Testis (tissue), 5 donors: ENCODE measurements at places on chromosomes 2 and 18. TPM values are rescaled to one million over a fixed set of nuclear protein-coding genes. Genes with fewer than 3 reads are reported as not detected.
A peak's percentile ranks its signal among the peaks of the same experiment; 100 is the strongest.

DNA sequence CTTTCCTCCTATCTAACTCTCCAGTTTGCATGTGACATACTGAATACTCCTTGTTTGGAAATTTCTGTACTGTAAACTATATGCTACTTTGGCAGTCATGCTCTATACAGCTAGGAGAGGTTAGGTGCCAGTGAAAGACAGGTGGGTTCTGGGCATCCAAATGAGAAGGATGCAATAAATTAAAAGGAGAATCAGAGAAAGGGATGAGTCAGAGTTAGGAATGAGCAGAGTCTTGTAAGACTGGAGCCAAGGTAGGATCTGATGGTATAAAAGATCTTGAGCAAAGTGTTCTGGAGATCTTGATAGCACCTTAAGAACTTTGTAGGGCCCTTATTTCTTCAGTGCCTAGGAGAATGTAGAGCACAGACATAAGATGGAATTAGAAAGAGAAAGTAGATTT is 58.7 kb upstream of the STAM2 start:
- H3K27me3 ChIP-seq: no peaks in the 10 kb centered on the region
- H3K27ac ChIP-seq: no peak overlapping the region
- no peaks in the 10 kb centered on the region for H3K4me1 ChIP-seq
- no peaks in the 10 kb centered on the region for H3K36me3 ChIP-seq

GRCh38 chr2:10039658-10040410 is 3.5 kb upstream of the KLF11 start:
- no peaks in the 10 kb centered on the region for H3K27me3 ChIP-seq
- H3K4me1 ChIP-seq: peaks cover 42% of the 10 kb centered on the region
- no peaks in the 10 kb centered on the region for H3K36me3 ChIP-seq
- no peak overlapping the region for H3K4me3 ChIP-seq
- H3K27ac ChIP-seq: no peak overlapping the region

- DNase-seq: no peak
- no peak overlapping the region for H3K4me3 ChIP-seq
- H3K27ac ChIP-seq: no peak overlapping the region
- no peaks in the 10 kb centered on the region for H3K4me1 ChIP-seq
- no peaks in the 10 kb centered on the region for H3K27me3 ChIP-seq
- H3K36me3 ChIP-seq: no peaks in the 10 kb centered on the region
Measured at GRCh38 chr2:36615222-36615621, 17.3 kb upstream of the FEZ2 start.

DNA sequence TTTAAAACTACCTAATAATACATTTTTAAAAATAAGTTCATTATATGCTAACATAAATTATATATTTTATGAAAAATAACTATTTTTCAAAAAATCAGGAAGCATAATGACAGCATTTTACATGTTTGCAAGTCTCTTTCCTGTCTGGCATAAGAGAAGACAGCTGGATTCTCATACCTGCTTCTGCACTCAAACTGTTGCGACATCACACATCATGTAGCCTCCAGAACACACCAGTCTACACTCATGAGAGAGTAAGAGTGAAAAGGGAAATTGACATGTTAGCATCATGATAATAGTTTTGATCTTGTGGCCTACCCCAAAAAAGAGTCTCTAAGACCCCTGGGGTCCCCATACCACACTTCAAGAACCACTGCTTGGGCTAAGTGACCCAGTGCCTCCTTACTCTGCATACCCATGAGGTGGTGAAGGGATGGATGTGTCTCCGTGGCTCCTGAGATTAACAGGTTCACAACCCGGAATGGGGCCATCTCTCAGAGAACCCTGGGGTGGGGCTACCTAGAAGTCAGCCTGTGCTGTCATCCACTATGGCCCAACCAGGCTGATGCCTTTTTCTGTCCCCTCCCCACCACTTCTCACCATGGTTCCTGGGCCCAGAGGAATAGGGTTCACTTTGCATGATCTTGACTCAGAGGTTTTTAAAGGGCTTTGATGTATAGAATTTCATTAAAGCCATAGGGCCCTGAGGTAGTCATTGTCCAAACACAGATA is 102.6 kb upstream of the DAPL1 start:
- no peaks in the 10 kb centered on the region for H3K36me3 ChIP-seq
- peaks cover 5% of the 10 kb centered on the region for H3K4me1 ChIP-seq
- H3K27ac ChIP-seq: no peak overlapping the region
- no peaks in the 10 kb centered on the region for H3K27me3 ChIP-seq

DNA sequence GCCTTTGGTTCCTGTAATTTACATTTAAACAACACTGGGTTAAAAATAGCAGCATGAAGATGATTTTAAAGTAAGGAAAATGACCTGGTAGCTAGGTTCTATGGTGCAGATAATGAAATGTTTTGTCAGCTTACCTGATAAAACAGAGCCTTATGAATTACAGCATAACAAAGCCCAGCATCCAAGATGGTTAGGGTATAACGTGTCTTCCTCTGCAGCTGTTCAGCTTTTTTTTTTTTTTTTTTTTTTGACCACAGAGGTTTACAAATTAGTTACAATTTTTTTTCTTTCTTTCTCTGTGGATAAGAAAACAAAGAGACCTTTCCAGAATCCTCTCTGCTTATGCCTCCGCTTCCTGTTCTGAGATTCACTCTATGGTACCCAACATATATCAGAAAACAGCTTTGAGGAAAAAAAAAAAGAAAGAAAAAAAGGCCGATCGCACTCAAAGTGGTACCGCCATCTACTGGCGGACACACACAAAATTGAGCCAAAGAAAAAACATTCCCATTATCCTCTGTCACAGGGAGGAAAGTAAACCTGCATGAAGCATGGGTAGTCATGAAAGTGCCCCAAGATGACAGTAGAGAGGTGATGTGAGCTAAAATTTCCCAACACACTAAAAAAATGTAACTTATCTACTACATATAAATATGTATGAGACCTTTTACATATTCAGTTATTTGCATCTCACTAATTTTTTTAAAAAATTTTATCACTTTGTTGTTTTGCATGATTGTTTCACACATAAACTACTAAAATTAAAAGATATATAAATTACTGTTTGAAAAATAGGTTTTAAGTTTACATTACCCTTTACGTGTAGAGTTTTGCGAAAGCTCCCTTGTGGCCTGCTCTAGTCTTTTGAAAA is at the start of gene SCN3A:
SCN3A (minus strand) TSS at position 362 of the 871 bp plus-strand sequence. CDS start 27,656 bp downstream, outside the sequence.
- H3K4me3 ChIP-seq: no peak within 1 kb of the TSS
- DNase-seq: peak; percentile 47
- H3K36me3 ChIP-seq: no peaks in the 10 kb centered on the region
- no peak within 1 kb of the TSS for H3K27ac ChIP-seq

DNA sequence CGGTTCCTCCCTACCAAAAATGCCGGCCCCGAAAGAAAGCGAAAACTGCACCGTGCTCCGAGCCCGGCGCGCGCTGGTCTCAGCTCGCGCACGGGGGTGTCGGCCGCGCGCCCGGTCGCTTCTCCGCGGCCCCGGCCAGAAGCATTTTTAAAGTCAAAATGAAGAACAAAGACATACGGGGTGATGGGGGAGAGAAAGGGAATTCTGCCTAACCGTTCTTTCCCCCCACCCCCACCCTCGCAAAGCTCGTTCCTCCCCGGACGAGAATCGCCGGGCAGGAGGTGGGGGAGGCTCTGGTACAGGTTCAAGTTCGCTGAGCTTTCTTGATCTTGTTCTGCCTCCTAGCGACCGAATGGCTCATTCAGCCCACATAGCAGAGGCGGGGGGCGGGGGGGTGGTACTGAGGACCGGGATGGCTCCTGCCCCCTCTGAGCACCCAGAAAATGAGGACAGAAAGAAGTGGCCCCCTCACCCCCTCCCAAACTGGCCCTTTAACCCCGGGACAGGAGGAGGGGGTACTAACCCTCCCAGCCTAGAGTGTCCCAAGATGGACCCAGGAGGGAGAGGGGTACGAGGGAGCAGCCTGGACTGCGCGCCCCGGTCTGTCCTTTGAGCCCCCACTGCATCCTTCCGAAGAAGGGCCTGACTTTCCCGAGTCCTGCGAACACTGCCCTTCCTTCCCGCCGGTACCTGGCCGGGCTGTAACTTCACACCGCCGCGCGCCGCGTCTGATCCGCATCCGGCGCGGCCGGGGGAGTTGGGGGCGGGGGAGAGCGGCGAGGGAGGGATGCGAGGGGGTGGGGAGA is 3.1 kb downstream of the BCL11A start:
- H3K27me3 ChIP-seq: no peaks in the 10 kb centered on the region
- H3K4me3 ChIP-seq: peak overlapping the region; percentile 71
- peak; percentile 87 for DNase-seq

- no peaks in the 10 kb centered on the region for H3K4me1 ChIP-seq
- H3K36me3 ChIP-seq: no peaks in the 10 kb centered on the region
- H3K27me3 ChIP-seq: no peaks in the 10 kb centered on the region
- no peak for DNase-seq
- H3K27ac ChIP-seq: no peak overlapping the region
- H3K4me3 ChIP-seq: no peak overlapping the region
Measured at GRCh38 chr2:108925286-108925685, 63.7 kb downstream of the EDAR start.

DNA sequence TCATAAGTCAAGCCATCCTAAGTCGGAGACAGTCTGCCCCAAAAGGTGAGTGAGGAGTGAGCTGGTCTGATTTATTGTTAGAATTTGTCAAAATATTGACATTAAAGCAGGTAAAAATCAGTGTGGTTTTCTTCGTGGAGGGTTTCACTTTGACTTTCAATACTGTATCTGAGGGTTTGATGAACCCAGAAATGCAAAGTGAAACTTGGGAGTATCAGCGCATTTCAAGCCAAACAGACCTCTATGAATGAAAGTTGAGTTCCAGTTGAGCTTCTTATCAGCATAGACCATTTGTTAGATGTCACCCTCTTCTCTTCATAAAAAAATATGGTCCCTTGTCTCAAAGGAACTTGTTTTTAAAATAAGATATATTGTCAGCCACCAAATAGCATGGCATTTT is 21.7 kb upstream of the CXCR4 start:
- peaks cover 13% of the 10 kb centered on the region for H3K4me1 ChIP-seq
- no peak overlapping the region for H3K27ac ChIP-seq

- DNase-seq: no peak
- H3K27ac ChIP-seq: no peak overlapping the region
- H3K4me3 ChIP-seq: no peak overlapping the region
- no peaks in the 10 kb centered on the region for H3K36me3 ChIP-seq
Measured at GRCh38 chr2:113079131-113079530, 11.4 kb downstream of the IL1F10 start.

The CKAP2L gene
- 7.1 TPM for total RNA-seq

The LINC00305 gene
- total RNA-seq: not detected

The RIT2 gene
- total RNA-seq: not detected

The CRIM1 gene
- total RNA-seq: 68.4 TPM

The CAPN13 gene
- total RNA-seq: 2.7 TPM
